ENCODE measurements at places on chromosomes 1 and 21. TPM values are rescaled to one million over a fixed set of nuclear protein-coding genes. Genes with fewer than 3 reads are reported as not detected.

Gene LCE1A
- not detected for total RNA-seq

Gene MCOLN2
- total RNA-seq: 2.1 TPM

Gene IFI44L
- 0.02 TPM for total RNA-seq

Gene LRRC3
- 2.4 TPM for total RNA-seq

Gene MIXL1
- not detected for total RNA-seq

Gene PM20D1
- not detected for total RNA-seq

Gene PAX7
- 0.89 TPM for total RNA-seq

Gene SERTAD4
- 1.1 TPM for total RNA-seq

Gene VHLL
- not detected for total RNA-seq

Gene SH3D21
- total RNA-seq: 1.9 TPM

Gene KLHDC7A
- total RNA-seq: 1.1 TPM

Gene CFAP74
- total RNA-seq: 0.08 TPM

Gene RNU1-3
- 10.6 TPM for total RNA-seq

Gene ZNF593OS
- not detected for total RNA-seq

Gene CLEC20A
- not detected for total RNA-seq

Gene RGS18
- not detected for total RNA-seq

Gene TMEM69
- total RNA-seq: 18.2 TPM

Gene C8A
- not detected for total RNA-seq

Gene SPATA45
- total RNA-seq: 0.42 TPM

Gene LINGO4
- not detected for total RNA-seq

Gene PCBP3
- 1.1 TPM for total RNA-seq

Gene TRIM17
- not detected for total RNA-seq

Gene AMY1C
- not detected for total RNA-seq

Gene HSF2BP
- 2.2 TPM for total RNA-seq

Gene SPRR2B
- total RNA-seq: not detected

Gene PADI1
- total RNA-seq: 1.7 TPM

Gene SERPINC1
- 0.16 TPM for total RNA-seq

Gene ESRRG
- not detected for total RNA-seq

Gene PROK1
- total RNA-seq: not detected

Gene TGFBR3
- 7.9 TPM for total RNA-seq

Gene SLC1A7
- 0.04 TPM for total RNA-seq

Gene SPAG17
- total RNA-seq: not detected

Gene CELA3A
- total RNA-seq: not detected

Gene C1orf185
- total RNA-seq: not detected

Gene MNDA
- not detected for total RNA-seq

Gene FOXJ3
- 22.4 TPM for total RNA-seq

Gene CYP4A22
- not detected for total RNA-seq

Gene MROH7
- total RNA-seq: not detected

Gene KCNJ9
- total RNA-seq: not detected

Gene TEDDM1
- total RNA-seq: not detected

Gene ETV3L
- total RNA-seq: not detected

Gene SMCP
- not detected for total RNA-seq

Gene CASQ2
- not detected for total RNA-seq

Gene NCAM2
- total RNA-seq: not detected

Gene A3GALT2
- total RNA-seq: not detected

Gene SLFNL1
- total RNA-seq: 0.02 TPM

Gene SPRR2F
- not detected for total RNA-seq

Gene MTARC1
- 9.5 TPM for total RNA-seq

Gene CAMK2N1
- total RNA-seq: 58.6 TPM

Gene RCSD1
- total RNA-seq: 0.02 TPM

Gene MATN1
- 0.08 TPM for total RNA-seq

Gene FCRL6
- total RNA-seq: not detected

Gene C1orf226
- 0.92 TPM for total RNA-seq
